Stimulated activated naive CD8-positive, alpha-beta T cell treated with anti-CD3 and anti-CD28 coated beads, Interleukin-15, amount 100 ng/mL, for 72 hours (primary cell): ENCODE measurements at places on chromosomes 1 and 21.

GRCh38 chr1:155193275-155193990, 14.3 kb downstream of the THBS3 start:
- peak; percentile 89 for DNase-seq

GRCh38 chr1:167274061-167274460, 53.4 kb downstream of the POU2F1 start:
- DNase-seq = no peak

GRCh38 chr21:14523234-14523633, 22.9 kb downstream of the SAMSN1 start:
- peak; percentile 59 for DNase-seq

GRCh38 chr1:58884706-58885661, 101.1 kb upstream of the JUN start:
- peak; percentile 17 for DNase-seq

GRCh38 chr1:183696981-183697380, 43.9 kb upstream of the APOBEC4 start:
- no peak for DNase-seq

DNA sequence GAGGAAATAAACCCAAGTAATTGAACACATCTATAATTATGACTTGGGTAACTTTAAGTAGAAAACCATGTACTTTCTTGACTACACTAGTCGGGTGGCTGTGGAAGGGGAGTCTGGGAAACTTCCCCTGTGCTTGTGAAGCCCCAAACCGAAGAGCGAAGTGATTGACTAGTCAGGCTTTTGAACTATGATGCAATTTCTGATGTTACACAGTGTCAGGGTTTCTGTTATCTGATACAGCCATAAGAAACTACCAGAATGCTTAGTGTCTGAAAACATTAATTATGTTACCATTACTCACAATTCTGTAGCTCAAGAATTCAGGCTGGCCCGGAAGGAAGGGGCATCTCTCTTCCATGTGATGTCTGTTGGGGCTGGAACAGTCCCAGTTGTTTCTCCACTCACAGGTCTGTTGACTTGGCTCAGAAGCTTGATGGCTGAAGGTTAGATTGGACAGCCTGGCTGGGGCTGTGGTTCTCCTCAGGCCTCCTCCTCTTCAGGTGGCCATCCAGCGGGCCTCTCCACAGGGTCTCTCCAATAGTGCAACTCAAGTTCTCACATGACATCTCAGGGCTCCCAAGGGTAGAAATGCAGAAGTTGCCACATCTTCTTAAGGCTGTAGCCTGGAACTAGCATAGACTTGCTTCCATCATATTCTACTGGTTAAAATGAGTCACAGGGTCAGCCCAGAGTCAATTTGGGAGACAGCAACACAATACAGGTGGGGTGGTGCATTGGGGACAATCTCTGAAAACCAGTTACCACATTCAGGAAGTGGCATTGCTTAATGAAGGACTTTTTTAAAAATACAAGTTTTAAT, 8.3 kb upstream of the C8B start:
- no peak for DNase-seq

GRCh38 chr1:79255421-79255820, 248.9 kb upstream of the ADGRL4 start:
- DNase-seq = no peak

DNA sequence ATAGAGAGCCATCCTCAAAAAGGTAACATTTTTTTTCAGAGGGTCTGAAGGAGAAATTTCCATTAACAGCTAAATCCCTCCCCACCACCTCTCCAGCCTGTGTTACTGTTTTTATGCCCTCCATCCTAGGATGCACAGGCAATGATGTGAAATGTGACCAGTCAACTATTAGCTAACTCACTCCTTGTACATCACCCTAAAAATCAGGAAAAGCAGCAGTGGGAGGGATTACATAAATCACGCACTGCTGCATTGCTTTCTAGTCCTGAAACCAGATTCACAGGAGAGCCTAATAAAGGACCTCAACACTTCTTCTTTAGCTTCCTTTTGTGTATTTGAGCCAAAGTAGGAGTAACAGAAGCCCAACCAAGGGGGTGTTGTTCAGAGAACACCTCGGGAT, 66.3 kb downstream of the LMO4 start:
- no peak for DNase-seq

GRCh38 chr1:56920591-56921001, 45.2 kb downstream of the C8B start:
- no peak for DNase-seq

- DNase-seq = no peak
These were observed 23.5 kb downstream of the DIPK1A start for GRCh38 chr1:92937731-92938130.

DNA sequence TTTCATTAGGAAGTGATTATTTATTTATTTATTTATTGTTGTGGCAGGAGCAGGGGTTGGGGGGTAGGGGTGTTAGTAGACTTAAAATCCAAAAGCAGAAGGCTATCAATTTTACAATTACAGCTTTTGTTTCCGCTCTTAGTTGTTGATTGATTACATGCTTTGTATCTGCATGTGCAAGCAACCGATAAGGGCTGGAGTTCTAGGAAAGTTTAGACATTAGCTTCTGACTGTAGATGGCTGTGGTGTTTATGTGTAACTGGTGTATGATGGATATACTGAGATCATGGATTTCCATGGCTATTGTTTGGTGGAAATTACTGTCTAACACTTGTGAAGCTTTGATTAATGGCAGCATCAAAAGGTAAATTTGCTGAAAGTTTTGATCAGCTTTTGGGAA, 2.8 kb downstream of the ST6GALNAC5 start:
- no peak for DNase-seq

DNA sequence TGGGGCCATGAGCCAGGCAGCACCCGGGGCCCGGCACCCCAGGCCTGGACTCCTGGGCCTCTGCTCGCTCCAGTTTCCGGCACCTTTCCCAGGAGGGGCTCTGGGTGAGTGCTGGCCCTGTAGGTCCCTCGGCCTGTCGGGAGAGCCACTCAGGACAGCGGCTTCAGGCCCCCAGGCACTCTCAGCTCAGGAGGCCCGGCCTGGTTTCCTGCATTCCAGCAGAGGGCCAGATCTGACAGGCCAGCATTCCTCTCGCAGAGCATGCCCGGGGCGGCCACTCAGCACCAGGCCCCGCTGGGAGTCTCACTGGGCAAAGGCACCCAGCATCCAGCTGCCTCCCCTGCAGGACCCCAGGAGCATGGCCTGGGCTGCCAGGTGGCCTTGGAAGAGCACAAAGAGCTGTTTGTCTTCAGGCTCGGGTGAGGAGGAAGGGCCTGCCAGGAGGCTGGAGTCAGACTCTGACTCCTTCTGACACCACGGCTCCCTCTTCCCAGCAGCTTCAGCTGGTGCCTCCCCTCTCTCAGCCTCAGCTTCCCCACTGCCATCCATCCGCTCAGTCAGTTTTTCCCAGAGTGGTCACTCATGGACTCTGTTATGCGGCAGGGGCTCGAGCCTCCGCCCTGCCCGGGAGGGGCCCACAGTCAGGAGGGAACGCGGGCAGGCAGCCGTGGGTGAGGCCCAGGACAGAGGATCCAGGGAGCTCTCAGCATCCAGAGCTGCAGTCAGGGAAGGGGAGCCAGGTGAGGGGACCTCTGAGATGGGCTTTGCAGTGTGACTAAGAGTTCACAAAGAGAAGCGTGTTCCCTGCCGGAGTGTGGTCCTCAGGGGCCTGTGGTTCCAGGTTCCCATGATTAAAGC, 51.7 kb downstream of the WNT9A start:
- DNase-seq = peak; percentile 7

GRCh38 chr1:3954170-3955169, 54.4 kb upstream of the C1orf174 start:
- DNase-seq = no peak

DNA sequence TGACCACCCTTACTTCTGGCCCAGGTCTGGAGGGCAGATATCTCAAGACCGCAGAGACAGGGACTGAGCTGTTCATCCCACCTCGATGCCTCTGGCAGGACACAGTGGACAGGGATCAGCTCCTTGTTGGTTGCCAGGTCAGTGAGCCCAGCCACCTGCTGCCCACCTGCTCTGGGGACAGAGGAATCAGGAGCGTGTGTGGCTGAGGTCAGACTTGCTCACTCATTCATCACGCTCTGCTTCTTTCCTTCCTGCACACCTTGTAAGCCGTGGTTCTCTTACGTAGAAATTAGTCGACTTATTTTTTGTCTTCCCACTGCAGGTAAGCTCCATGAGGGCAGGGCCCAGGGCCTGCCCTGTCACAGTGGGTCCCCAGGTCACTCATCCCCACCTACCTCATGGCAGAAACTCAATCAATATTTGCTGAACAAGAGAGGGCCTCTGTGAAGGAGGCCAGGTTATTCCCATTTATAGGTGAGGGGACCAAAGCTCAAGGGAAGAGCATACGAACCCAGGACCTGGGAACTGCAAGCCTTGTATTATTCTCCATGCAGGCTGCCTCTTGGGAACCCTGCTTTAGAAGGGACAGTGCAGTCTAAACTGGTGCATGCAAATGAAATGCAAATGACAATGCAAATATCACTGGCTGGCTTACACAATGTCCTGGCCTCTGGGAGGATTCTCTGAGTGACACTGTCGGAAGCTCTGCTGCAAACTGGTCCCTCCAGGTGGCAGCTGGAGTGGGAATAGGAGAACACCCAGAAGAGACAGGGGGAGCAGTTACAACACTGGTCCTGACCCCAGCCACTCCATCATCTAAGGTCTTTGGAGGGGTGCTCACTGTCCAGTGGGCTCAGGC, 58.4 kb upstream of the PAX7 start:
- DNase-seq = no peak

GRCh38 chr21:37381883-37382585, 15.5 kb downstream of the DYRK1A start:
- no peak for DNase-seq

- peak; percentile 52 for DNase-seq
These were observed 133.4 kb downstream of the PLPPR5 start for GRCh38 chr1:98870959-98871903.

- no peak for DNase-seq
These were observed 867.8 kb downstream of the TTLL7 start for GRCh38 chr1:83130886-83131691.

GRCh38 chr1:6799499-6799898, 14.2 kb downstream of the CAMTA1 start:
- no peak for DNase-seq

GRCh38 chr1:56511766-56512165, 67.6 kb downstream of the PLPP3 start:
- DNase-seq = no peak

- DNase-seq = peak; percentile 46
These were observed 12.8 kb downstream of the PDE9A start for GRCh38 chr21:42666023-42666747.

- DNase-seq = no peak
These were observed 70.7 kb downstream of the C1orf21 start for GRCh38 chr1:184457500-184457899.

GRCh38 chr21:32245971-32246370, 32.9 kb downstream of the MIS18A start:
- DNase-seq = no peak

GRCh38 chr1:237071641-237072420, 29.8 kb downstream of the RYR2 start:
- no peak for DNase-seq

GRCh38 chr1:22447621-22448111, 4.0 kb upstream of the ZBTB40 start:
- no peak for DNase-seq

DNA sequence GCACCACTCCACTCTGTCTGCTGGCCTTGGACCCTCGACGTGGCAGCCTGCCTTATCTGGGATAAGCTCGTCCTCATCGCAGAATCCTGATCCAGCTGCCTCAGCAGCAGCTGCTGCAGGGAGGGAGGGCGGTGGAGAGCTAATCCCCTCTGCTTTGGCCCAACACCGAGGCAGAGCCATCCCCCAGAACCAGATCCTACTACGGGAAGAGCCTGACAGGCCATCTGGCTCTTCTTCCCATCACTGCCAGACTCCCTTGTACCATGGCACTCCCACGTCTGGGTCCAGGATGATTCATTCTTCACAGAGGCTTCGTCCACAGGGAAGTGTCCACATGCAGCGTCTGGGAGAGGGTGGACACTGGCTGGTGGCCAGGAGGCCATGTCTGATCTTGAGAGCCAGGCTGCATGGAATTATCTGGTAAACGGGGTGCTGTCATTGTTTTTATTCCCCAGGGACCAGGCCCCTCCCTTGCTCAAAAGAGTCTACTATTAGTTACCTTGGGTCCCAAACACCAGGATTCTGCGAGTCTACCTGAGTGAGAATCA, 14.6 kb upstream of the PKP1 start:
- no peak for DNase-seq

GRCh38 chr1:247104965-247105364, 809 bp upstream of the ZNF669 start:
- DNase-seq = no peak

GRCh38 chr1:27413004-27413403, 20.6 kb downstream of the GPR3 start:
- no peak for DNase-seq

DNA sequence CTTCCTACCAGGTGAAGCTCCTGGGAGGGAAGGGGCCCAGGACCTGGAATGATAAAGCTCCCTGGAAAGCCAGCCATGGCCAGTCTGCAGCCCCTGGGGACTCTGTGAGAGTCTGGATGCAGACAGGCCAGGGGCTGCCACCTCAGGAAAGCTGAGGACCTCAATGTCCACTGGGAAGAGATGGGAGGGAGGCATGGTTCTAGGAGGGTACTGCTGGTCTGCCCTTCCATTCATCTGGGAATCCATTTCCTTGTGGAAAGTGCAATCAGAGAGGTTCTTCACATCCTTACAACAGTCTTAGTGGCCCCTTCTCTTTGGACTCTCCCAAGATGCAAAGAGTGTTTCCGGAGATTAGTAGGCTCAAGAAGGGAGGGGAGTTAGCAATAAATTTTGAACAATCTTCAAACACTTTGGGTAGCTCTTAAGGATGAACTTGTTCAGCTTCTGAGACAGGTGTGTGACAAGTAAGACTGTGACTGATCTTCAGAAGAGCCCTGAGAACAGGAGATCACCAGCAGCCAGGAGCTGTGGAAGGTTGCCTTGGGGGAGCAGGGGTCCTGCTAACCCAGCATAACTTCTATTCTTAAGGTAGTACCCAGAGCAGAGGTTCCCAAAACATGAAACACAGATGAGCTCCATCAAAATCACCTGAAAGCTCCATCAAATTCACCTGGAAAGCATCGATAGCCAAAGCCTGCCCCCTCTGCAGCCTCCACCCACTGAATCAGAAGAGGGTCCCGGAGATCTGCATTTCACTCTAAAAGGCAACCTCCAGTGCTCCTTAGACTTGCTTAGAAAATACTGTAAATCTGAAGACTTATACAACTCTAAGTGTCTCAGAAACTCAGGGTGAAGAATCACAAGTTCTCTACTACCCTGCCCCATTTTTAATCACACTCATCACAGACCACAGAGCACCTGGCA, 616 bp upstream of the LAX1 start:
- no peak for DNase-seq

- DNase-seq = peak; percentile 52
These were observed 92.1 kb downstream of the SYF2 start for GRCh38 chr1:25140073-25140797.

DNA sequence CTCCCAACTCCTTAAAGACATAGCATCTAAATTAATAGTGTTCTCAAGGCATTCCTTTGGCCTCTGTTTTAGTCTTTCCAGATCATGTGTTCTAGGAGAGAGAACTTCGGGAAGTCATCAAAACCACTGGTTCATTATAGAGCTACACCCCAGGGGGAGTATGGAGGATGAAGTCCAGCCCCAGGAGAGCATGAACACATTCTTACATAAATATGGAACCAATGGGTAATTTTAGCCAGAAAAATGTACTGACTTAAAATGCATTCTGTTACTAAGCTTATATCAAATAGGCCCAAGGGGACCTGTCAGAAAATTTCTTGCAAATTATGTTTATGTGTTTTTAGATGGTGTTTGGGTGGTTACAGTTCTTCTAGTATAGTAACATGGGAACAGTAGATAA, 165.2 kb downstream of the NTMT2 start:
- no peak for DNase-seq

GRCh38 chr1:154546264-154547063, 12.0 kb downstream of the UBE2Q1 start:
- DNase-seq = peak; percentile 68
